Stimulated activated CD4-positive, alpha-beta T cell treated with anti-CD3 and anti-CD28 coated beads, Interleukin-4, amount 100 ng/mL, for 1 hour (primary cell): ENCODE measurements at places on chromosomes 5 and 9.

GRCh38 chr5:39470811-39471210 lies 46.0 kb upstream of the DAB2 start:
- no peak for DNase-seq

- no peak for DNase-seq
Observed at GRCh38 chr9:12697719-12698118, 4.5 kb downstream of the TYRP1 start.

- no peak for DNase-seq
Observed at GRCh38 chr5:54453046-54453445, 2.5 kb upstream of the HSPB3 start.

DNA sequence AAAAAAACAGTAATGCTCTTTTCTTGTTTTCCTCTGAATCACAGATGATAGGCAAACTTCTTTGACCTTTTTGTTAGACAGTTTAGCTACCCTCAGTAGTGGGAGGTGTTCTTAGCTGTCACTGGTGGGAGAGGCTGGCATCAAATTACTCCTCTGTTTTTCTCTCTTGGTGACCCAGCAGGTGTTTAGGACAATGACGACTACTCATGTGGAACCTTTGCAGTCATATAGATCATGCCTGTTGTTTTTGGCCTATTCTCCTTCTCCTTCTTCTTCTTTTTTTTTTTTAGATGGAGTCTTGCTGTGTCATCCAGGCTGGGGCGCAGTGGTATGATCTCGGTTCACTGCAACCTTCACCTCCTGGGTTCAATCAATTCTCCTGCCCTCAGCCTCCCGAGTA lies 15.4 kb upstream of the NPR2 start:
- DNase-seq, result no peak

DNA sequence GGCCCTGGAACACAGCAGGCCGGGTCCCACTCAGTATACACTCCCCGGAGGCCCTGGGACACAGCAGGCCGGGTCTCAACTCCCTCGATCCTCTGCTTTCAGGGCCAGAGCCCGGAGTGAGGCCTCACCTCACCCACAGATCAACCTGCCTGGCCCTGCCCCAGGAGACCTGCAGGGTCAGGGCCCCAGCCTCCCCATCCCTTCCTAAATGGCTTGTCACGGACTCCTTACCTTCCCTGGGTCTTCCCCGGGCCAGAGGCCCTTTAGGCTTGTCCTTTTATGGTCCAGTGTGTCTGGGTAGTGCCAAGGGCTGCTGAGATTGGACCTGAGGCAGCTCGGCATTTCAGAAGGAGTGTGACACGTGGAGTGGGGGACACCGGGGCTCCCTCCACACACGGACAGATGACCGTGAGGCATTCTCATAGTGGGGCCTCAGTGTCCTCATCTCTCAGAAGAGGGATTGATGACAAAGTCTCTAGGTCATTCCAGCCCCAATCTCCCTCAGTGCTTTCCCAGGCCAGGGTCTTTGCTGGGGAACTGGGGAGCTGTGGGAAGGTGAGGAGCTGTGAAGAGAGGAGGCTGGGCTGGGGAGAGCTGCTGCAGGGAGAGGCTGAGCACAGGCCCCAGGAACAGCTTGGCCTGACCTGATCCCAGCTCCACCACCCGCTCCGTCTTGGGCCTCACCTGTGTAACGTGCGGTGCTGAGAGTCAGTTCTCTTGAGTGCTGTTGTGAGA lies 18.0 kb upstream of the PLEKHG4B start:
- DNase-seq, result no peak
